ENCODE measurements at places on chromosomes 16 and 17. TPM values are rescaled to one million over a fixed set of nuclear protein-coding genes. Genes with fewer than 3 reads are reported as not detected.

MPP2 gene
- 6.4 TPM for total RNA-seq

TP53TG3 gene
- total RNA-seq: not detected

TEKT1 gene
- total RNA-seq: not detected

DNAH3 gene
- total RNA-seq: 0.22 TPM

GRCh38 chr16:25395528-25395927 lies 137.9 kb upstream of the ZKSCAN2 start:
- no peak for DNase-seq

- DNase-seq: no peak
These were observed 364.1 kb downstream of the TOX3 start for GRCh38 chr16:52182840-52183239.

- no peak for DNase-seq
These were observed 28.8 kb downstream of the DYNLRB2 start for GRCh38 chr16:80569440-80570105.

DNA sequence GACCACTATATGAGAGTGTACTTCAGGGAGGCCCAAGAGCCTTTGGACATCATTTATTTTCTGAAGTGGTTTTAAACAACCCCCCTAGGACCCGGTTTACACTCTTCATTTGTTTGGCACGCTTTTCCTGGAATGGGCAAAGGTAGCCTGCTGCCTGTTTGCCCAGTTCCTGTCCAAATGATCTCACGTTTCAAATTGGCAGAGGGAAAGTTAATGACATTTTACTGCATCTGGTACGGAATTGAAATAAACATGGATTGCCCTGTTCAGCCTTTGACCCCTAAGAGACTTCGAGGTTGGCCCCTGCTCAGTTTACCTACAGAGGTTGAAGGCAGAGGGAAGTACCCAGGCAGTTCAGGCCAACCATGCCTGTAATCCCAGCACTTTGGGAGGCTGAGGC lies 5.8 kb upstream of the RPRML start:
- DNase-seq: no peak

GRCh38 chr17:80283116-80283852 lies 22.6 kb downstream of the RNF213 start:
- no peak for DNase-seq

DNA sequence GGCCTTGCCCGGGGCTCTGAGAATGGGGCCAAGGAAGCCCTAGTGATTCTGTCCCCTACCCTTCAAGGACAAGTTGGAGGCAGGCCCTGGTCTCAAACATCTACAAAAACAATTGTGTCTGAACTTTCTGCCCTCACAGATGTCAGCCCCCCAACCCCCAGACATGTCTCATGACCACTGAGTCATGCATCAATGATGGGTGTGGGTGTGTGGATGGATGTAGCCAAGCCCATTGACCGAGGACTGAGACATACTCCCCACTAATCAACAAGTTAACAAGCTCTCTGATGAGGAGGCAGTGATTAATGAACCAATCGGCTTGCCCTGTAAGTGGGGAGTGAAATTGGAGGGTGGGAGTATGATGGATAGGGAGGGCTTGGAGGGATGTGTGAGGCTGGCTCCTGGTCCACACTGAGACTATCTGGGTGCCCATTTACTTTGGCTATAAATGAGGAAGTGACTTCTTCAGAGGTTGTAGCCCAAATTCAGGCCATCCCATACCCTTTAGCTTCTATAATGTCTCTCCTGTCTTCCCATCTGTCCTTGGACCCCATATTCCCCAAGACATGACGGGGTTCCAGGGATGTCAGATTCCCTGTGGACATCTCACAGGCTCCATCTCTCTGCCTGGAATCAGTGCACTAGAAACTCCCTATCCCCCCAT lies 97.1 kb upstream of the TMEM97 start:
- DNase-seq: no peak

GRCh38 chr17:65102788-65103187 lies 34.4 kb upstream of the RGS9 start:
- no peak for DNase-seq

- DNase-seq: no peak
These were observed 130.3 kb downstream of the CCDC144A start for GRCh38 chr17:16820161-16820877.

DNA sequence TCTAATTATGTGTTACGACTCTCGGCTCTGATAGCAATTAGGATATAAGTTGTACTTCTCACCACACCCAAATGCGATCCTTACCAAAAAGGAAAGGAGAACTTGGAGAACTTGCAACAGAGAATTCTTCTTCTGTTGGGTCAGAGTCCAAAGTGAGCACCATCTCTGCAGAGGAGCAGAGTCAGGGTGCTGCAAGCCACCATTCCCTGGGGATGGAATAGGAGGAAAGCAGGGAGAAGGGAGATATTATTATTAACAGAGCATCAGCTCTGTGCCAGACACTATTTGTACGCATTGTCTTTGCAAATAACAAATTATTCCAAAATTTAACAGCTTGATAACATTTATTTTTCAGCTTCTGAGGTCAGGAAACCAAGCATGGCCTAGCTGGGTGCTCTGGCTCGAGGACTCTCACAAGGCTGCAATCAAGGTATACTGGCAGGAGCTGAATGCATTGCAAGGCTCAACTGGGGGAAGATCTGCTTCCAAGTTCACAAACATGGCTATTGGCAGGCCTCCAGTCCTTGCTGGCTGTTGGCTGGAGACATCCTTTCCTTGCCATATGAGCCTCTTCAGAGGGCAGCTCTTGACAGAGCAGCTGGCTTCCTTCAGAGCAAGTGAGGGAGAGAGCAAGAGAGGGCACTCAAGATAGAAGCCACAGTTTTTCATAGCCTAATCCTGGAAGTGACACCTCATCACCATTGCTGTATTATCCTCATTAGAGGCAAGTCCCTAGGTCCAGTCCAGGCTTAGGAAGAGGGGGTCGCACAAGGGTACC lies 296.2 kb upstream of the CDH5 start:
- no peak for DNase-seq

GRCh38 chr16:50917950-50918703 lies 176.2 kb downstream of the CYLD start:
- DNase-seq: no peak

- DNase-seq: no peak
These were observed 3.4 kb downstream of the VPS4A start for GRCh38 chr16:69314534-69314933.

- DNase-seq: no peak
These were observed 31.5 kb upstream of the APOH start for GRCh38 chr17:66260688-66261087.

GRCh38 chr16:86142801-86143236 lies 243.9 kb downstream of the IRF8 start:
- no peak for DNase-seq

GRCh38 chr17:72984145-72984925 lies 108.2 kb downstream of the SLC39A11 start:
- no peak for DNase-seq

Data from progenitor cell of endocrine pancreas (in vitro differentiated cells).